ENCODE measurements at places on chromosomes 5 and 9. TPM values are rescaled to one million over a fixed set of nuclear protein-coding genes. Genes with fewer than 3 reads are reported as not detected.

DNA sequence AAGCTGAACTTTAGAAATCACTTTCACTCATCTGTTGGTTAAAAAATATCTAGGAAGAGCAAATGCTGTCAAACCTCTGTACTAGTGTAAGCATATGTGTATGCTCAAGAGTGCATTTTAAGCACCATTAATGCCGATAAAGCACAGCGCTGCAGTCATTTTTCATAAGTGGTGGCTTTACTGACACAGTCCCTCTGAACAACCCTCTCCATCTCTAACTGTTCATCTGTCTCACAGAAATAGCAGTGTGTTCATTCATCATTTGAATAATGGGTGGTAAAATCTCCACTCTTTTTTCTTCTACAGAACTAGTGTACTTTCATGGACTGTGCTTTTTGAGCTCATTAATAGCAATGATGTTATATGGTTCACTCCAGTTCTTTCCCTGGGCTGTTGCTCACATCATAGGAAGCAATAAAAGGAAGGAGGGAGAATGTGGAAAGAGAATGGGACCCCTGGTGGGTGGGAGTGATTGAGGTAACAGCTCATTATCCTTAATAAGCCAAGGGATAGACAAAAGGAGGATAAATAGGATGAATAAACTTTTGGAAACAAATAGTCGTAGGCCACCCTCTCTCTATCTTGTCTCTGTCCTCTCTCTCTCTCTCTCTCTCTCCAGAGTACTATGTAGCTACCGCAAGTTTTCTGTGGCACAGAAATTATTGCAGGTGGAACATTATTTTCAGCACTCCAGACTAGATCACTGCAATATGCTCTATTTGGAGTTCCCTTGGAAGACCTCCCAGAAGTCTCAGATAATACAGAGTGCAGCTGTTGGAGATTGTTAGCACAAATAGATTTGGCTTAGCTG, 117.9 kb upstream of the PRDM9 start:
- DNase-seq: no peak
- no peaks in the 10 kb centered on the region for H3K36me3 ChIP-seq

GRCh38 chr5:32223972-32224609, 50.0 kb upstream of the GOLPH3 start:
- H3K27me3 ChIP-seq: no peaks in the 10 kb centered on the region
- no peak overlapping the region for H3K4me3 ChIP-seq
- no peaks in the 10 kb centered on the region for H3K36me3 ChIP-seq
- no peak overlapping the region for H3K27ac ChIP-seq
- DNase-seq: no peak

DNA sequence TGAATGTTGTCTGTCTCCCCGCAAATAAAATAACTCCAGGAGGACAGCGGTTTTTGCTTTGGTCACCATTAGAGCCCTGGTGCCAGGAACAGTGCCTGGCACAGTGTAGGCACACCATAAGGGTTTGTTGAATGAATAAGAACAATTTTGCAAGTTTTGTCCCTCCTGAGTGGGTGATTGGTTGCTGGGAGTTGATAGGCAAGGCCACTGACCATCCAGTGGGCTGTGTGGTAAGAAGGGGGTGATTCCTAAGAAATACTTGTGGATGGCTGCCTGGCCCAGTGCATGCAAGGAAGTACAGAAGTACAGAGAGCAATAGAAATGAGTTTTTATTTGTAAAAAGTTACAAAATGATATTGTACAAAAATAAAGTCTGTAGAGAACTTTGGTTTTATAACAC, 27.5 kb downstream of the GDNF start:
- no peak overlapping the region for H3K4me3 ChIP-seq
- H3K27ac ChIP-seq: no peak overlapping the region
- no peaks in the 10 kb centered on the region for H3K27me3 ChIP-seq
- DNase-seq: no peak
- H3K4me1 ChIP-seq: no peaks in the 10 kb centered on the region

DNA sequence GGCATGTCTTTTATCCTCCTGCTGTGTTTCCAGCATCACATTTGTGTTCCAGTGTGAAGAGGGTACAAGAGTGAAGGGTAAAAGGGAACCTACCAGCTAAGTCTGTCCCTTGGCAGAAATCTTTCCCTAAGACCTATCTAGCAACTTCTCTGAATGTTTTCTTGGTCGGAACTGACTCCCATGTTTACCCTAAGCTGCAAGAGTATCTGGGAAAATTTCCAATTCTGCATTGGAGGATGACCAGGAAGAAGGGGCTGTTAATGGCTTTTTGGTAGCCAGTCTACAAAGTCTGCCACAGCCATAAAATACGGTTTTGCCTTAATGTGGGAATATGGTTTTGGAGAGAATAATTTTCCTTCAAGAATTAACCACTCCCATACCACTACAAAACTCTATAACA, 75.1 kb downstream of the MAST4 start:
- DNase-seq: no peak
- no peaks in the 10 kb centered on the region for H3K4me1 ChIP-seq
- H3K27me3 ChIP-seq: no peaks in the 10 kb centered on the region
- H3K4me3 ChIP-seq: no peak overlapping the region

DNA sequence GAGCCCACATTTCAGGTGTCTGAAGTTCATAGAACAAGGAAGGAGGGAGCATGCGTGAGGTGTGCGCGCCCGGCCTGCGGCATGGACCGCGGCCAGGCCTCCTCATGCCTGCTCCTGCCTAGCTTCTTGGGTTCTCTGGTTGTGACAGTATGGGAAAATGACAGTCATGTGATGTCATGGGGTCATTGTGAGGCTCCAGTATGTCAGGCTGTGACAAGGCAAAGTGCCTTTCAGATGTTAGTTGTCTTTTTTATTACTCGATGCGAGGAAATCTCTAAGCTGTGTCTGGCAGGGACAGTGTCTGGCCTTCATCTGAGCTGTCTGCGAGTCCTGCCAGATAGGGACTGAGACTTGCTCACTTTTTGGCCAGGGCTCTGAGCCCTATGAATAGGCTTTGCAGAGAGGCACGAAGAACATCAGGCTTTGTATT, 13.3 kb downstream of the UCK1 start:
- no peak overlapping the region for H3K4me3 ChIP-seq
- H3K27ac ChIP-seq: no peak overlapping the region
- H3K4me1 ChIP-seq: no peaks in the 10 kb centered on the region
- DNase-seq: no peak
- H3K27me3 ChIP-seq: no peaks in the 10 kb centered on the region

- no peaks in the 10 kb centered on the region for H3K4me1 ChIP-seq
- H3K27me3 ChIP-seq: no peaks in the 10 kb centered on the region
- H3K27ac ChIP-seq: peak overlapping the region; percentile 81
- peak overlapping the region; percentile 17 for H3K4me3 ChIP-seq
- peak; percentile 83 for DNase-seq
Observed at GRCh38 chr9:96391021-96391765, 7.7 kb upstream of the SLC35D2 start.

GRCh38 chr9:76352026-76352620, 42.1 kb downstream of the RFK start:
- no peak overlapping the region for H3K27ac ChIP-seq
- no peaks in the 10 kb centered on the region for H3K27me3 ChIP-seq
- no peaks in the 10 kb centered on the region for H3K36me3 ChIP-seq
- H3K4me1 ChIP-seq: no peaks in the 10 kb centered on the region

- no peaks in the 10 kb centered on the region for H3K4me1 ChIP-seq
- no peak overlapping the region for H3K27ac ChIP-seq
- no peaks in the 10 kb centered on the region for H3K27me3 ChIP-seq
- no peak overlapping the region for H3K4me3 ChIP-seq
- H3K36me3 ChIP-seq: no peaks in the 10 kb centered on the region
- no peak for DNase-seq
Observed at GRCh38 chr9:100219347-100219746, 120.3 kb downstream of the INVS start.

DNA sequence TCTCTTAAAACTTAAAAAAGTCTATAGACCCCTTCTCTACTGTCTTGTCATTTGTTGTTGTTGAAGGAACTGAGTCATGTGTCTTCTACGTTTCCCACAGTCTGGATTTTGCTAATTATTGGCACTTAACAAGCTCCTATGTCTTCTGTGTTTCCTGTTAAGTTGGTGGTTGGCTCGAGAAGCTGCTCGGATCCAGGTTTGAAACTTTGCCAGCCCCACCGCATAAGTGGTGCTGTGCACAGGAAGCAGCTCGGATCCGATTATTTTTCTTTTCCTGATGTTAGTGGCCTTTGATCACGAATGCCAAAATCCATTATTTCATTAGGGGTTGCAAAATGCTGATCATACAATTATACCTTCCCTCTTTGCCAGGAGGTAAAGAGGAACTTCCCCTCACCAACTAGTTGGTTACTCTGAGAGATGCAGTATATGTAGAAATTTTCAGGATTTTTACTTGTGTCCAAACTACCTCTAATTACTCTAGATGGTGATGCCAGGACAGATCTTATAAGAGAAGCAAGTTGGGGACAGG, 186.5 kb downstream of the NSG2 start:
- no peaks in the 10 kb centered on the region for H3K36me3 ChIP-seq
- H3K4me1 ChIP-seq: no peaks in the 10 kb centered on the region
- H3K4me3 ChIP-seq: no peak overlapping the region

DNA sequence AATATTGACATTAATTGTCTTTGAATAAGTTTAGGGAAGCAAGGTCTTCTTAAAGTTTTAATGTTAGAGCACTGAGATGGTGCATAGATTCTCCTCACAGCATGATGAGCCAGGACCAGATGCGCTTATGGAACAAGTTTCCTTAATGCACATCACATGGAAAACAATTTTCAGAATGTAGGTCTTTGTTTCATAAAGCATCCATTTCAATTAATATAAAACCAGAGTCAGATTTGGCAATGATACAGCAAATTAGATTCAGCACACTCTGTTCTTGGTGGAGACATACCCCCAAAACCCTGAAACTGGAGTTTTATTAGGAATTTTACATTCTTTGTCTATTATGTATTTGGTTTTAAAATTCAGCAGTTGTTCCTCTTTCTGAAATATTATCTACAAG, 402.1 kb upstream of the SEMA6A start:
- no peaks in the 10 kb centered on the region for H3K4me1 ChIP-seq
- no peak overlapping the region for H3K27ac ChIP-seq
- H3K4me3 ChIP-seq: no peak overlapping the region
- no peak for DNase-seq
- H3K36me3 ChIP-seq: no peaks in the 10 kb centered on the region

DNA sequence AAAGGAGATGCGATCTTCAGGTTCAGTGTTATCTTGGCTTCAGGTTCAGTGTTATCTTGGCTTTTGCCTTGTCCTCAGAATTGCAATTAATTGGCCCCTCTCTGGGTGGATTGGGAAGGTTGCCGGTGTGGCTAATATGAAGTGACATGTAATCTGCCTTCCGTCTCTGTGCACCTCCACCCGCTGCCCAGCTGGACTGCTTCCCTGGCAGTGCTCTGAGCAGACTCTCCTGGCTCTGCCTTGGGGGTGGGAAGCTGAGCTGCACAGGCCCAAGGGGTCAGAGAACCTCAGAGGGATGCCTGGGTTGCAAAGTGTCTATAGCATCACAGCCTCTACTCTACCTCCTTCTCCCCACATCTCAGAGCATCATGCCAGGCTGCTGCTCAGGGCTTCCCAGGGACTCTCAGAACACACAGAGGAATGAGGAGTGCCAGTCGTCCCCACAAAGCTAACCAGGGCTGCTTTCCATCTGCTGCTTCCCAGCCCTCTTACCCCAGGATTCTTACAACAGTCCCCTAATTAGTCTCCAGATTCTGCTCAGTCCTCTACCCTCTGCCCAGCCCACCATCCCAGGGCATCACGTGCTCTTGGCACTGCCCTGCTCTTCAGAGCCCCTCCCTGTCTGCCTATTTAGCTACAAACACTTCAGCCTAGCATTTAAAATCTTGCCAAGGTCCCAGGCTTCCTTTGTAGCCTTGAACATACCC, 54.4 kb upstream of the AFAP1L1 start:
- DNase-seq: no peak
- no peaks in the 10 kb centered on the region for H3K4me1 ChIP-seq
- no peak overlapping the region for H3K4me3 ChIP-seq

DNA sequence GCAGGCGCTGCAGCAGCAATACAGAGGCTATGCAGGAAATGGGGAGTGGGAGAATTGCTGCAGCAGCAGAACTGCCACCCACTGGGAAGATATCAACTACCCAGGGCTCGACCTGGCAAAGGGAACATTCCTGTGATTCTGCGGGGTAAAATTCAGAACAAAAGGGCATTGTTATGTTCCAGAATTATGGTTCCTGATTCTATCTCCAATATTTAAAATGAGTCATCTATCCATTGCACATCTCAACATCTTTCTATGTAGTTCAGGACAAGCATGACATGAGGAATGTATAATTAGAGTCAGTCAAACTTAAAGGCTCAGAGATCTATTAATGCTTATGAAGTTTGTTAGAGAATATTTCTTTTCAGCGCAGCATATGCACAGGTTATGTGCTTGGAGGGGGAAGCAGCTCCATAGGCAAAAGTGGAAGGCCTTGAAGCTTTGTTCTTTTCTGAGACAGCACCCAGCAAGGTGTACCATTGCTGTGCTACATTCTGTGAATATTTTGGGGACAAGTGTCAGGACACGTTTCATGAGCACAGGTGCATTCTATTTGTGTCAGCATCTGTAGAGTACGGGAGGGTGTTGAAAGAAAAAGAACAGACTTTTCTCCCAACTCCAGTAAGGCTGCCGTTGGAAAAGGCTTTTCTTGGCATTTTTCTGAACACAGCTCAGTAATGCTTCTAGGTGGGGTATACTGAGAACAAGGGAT, 395.6 kb upstream of the MPDZ start:
- no peaks in the 10 kb centered on the region for H3K36me3 ChIP-seq
- no peak overlapping the region for H3K27ac ChIP-seq
- H3K4me3 ChIP-seq: no peak overlapping the region
- no peak for DNase-seq
- H3K27me3 ChIP-seq: no peaks in the 10 kb centered on the region

- no peak overlapping the region for H3K27ac ChIP-seq
- H3K4me3 ChIP-seq: no peak overlapping the region
- H3K4me1 ChIP-seq: no peaks in the 10 kb centered on the region
- no peak for DNase-seq
- H3K27me3 ChIP-seq: no peaks in the 10 kb centered on the region
- H3K36me3 ChIP-seq: no peaks in the 10 kb centered on the region
Observed at GRCh38 chr5:35131723-35132122, 84.0 kb upstream of the AGXT2 start.

GRCh38 chr5:94268226-94268625, 350.2 kb downstream of the KIAA0825 start:
- H3K27me3 ChIP-seq: no peaks in the 10 kb centered on the region
- H3K36me3 ChIP-seq: no peaks in the 10 kb centered on the region
- no peak overlapping the region for H3K27ac ChIP-seq
- no peaks in the 10 kb centered on the region for H3K4me1 ChIP-seq

Gene PLAC8L1
- total RNA-seq: not detected

Gene KIF4B
- not detected for total RNA-seq

Gene DHX29
- 26.4 TPM for total RNA-seq

Gene GPRIN1
- total RNA-seq: 0.94 TPM

Measured in Peyer's patch (tissue), 4 donors.